Muscle of leg (tissue), 16 donors: ENCODE measurements at places on chromosomes 5 and 9.

DNA sequence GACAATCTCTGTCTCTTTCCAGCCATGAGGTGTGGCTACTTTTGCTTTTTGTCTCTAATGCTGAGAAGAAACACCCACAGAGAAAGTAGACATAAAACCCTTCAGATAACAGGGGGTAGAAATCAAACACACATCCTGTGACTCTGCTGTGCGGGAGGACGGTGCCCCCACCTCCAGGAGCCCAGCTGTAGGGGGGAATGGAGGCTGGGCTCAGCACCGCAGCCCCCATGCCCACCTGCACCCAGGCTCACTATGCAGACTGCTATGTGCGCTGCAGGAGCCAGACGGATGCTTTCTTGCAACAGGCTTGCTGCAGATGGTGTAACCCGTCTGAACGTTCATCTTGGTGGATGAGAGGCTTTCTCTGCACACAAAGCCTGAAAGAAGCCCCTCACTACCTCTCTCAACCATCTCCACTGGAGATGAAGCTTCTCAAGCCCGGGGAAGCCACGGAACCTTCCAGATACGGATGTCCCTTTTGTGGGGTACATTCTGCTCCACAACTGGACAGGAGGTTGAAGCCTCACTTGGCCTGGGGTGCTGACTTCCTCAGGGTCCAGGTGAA is 207.2 kb downstream of the GADD45G start:
- DNase-seq: no peak

GRCh38 chr5:116520771-116521170 is 53.9 kb downstream of the SEMA6A start:
- peak; percentile 92 for DNase-seq

DNA sequence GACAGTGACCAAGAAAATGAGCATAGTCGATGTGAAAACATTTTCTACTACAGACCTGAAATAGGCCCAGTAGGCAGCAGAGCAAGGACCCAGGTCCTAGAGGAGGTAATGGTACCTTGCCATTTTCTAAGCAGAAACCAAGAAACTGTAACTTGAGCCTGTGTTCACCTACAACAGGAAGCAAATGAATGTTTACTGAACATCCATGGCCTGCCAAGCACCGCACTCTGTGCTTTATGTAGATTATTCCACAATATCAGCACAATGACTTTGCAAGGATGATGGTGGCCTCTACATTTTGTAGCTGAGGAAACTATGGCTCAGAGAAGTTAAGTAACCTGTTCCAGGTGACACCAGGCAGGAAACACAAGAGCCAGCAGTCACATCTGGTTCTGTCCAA is 215.3 kb downstream of the SPOCK1 start:
- DNase-seq: no peak

- DNase-seq: no peak
Observed at GRCh38 chr5:19044311-19044710, 943.7 kb downstream of the CDH18 start.

- no peak for DNase-seq
Observed at GRCh38 chr9:114184071-114184470, 28.7 kb downstream of the COL27A1 start.

DNA sequence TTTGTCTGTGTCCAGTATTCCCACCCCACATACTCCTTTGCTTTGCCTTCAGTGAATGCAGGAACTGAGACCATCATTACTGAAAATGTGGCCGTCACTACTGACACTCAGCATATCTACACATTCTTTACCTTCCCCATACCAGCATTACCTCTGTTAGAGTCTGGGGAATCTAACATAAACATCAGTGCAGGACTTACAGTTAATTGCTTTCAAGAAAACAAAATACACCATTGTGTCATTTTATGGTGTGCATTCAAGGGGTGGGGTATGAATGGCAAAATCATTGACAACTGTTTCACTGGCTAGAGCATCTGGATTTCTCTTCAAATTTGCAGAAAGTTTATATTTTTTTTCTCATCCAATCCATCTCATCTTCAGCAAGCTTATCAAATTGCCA is 731.4 kb upstream of the RIOK2 start:
- DNase-seq: no peak

DNA sequence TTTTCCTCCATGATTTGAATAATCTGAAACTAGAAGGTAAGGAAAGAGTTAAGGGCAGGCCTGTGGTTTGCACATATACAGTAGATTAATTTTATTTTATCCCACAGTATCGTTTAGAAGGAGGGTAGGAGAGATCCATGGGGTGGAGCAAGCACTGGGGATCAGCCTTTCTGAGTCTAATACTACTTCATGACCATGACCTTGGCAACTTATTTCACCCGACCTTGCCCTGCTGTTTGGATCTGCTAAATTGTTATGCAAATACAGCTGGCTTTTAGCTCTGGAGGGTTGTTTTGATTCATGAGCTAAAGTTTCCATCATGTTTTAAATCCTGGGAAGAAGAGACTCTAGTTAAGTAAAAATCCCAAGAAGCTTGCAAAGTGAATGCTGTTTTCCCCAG is 864 bp upstream of the GRIN3A start:
- peak; percentile 33 for DNase-seq

GRCh38 chr9:128863647-128864046 is 18.1 kb downstream of the KYAT1 start:
- DNase-seq: peak; percentile 51

DNA sequence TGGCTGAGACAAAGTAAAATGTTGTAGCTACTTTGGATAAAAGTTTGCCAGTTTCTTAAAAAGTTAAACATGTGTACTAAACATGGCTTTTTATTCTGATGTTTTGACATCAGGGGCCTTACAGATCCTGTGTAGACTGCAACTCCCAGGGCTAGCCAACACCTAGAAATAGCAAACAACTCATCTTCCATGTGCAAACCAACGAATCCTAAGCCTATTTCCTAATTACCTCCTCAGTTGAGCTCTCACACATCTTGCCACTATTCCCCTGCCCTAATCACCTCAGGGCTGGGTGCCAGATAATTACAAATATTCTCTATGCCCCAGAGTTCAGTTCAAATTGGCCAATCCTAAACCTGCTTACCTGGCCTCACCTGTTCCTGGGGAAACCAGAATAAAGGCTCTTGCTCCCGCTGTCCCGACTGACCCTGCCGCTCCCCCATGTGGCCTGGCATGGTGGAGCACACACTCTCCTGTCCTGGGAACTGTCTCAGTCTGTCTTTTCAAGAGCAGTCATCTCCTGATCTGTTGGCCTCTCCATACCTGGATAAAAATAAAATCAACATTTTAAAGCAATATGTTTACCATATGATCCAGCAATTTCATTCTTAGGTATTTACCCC is 37.1 kb upstream of the FAM169A start:
- no peak for DNase-seq

- no peak for DNase-seq
Observed at GRCh38 chr9:32703635-32704034, 68.2 kb upstream of the TAF1L start.

DNA sequence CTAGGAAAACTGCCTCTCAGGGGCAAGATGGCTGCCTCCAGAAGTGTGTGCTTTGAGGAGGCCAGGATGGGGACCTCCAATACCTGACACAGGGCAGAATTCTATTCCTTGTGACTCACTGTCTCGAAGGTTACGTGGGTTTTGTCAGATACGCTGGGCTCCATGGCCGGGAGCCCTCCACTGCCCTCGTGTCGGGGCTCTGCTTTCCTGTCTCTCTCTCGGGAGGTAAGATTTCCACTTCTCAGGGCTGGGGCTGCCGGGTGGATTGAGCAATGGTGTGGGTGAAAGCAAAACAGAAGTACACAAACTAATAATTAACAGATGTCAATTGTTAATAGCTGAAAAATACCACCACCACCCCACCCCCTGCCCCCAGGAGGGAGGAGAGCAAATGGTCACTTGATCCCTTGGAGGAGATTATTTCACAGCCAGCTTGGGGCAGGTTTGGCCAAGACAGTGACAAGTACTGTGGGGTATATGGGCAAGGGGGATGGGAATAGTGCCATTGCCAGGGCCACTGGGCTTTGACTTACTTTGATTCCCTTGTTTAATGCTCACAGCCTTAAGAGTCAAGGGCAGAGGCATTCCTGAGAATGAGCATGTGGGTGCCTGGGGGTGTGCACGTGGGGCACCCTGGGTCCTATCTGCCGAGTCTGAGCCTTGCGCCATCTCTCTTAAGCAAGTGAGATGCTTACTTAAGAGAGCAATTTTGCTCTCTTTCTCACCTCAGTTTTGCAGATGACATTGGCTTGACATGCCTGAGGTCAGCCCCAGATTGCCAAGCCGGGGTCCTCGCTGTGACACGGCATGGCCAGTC is 28.8 kb upstream of the DAB2IP start:
- no peak for DNase-seq

GRCh38 chr5:76099286-76099702 is 16.1 kb downstream of the SV2C start:
- DNase-seq: no peak
